ENCODE measurements at places on chromosomes 2 and 18.

- DNase-seq = no peak
These were observed 214.9 kb upstream of the SPRED2 start for GRCh38 chr2:65647249-65647842.

DNA sequence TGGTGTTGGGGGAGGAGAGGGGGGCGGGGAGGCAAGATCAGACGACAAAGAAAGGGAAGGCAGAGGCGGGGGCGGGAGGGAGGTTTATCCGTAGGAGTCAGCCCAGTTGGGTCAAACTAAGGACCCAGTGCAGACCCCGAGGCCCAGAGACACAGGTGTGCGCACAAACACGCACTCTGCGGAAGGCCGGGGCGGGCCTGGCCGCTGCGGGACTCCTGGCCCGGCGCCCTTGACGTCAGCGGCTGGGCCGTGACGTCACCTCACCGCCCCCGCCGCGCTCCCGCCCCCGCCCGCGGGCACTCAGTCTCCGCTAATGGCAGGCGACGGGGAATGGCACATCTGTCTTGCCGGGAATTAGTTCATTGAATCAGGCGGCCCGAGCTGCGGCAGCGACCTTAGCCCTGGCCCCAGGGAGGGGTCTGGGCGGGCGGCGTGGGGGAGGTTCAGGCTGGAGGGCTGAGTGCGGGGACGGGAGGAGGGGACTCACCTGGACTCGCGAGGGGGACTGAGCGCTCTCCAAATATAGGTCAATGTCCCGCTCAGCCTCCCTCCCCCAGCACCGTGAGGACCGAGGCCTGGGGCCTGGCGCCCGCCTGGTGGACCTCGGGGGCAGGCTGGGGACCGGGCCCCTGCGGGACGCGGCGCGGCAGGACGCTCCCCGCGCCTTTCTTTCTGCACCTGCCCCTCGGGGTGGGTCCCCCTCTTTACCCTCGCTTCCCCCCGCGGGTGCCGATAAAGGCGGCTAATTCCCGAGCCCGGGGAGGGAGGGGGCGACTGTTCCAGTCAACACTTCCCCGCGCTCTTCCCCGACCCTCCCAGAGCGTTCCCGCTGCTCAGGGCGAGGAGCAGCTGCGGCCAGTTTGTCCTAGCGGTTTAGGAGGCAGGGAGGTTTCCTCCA, 15.5 kb upstream of the ECEL1 start:
- no peak for DNase-seq

DNA sequence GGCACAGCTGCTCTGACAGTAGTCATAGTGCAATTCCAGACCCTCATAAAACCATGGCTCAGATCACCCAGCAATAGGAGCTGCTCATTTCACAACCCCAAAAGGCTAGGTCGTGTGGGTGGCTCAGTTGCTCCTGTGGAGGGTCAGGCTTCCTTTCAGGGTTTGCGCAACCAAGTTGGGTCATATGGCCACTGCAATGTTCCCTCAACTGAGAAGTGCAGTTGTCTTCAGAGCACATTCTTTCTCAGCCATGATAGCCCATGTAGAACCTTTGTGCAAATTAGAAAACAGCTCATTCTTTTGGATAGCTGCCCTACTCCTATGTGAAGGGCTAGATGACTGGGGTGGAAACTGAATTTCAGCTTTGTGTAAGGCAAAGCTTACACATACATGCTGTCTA, 3.2 kb downstream of the SERPINB13 start:
- no peak for DNase-seq

- no peak for DNase-seq
These were observed 69.1 kb upstream of the ZNF516 start for GRCh38 chr18:76564117-76564516.

- DNase-seq = no peak
These were observed 71.5 kb downstream of the EDAR start for GRCh38 chr2:108917526-108917925.

- no peak for DNase-seq
These were observed 2.7 kb downstream of the LAPTM4A start for GRCh38 chr2:20048488-20049448.

- no peak for DNase-seq
These were observed 431.6 kb downstream of the PID1 start for GRCh38 chr2:228839421-228839876.

- DNase-seq = no peak
These were observed 36.5 kb upstream of the CCDC93 start for GRCh38 chr2:118050386-118050785.

DNA sequence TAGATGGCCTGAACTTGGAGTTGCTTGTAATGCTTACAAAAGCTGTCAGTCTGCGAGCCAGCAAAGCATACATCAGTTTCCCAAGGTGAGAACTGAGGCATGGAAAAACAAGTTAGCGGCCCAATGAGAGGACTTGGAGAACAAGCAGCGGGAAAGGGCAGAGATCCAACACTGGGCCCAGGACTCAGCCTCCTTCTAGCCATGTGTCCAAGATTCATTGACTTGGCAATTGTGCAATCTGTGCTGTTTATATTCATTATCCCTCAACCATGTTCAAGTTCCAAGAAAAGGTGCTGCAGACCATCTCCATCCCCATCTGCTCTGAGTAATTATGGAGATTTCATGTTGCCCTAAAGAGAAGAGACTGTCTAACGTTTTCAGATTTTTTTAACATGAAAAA, 187.4 kb downstream of the ALK start:
- DNase-seq = no peak

DNA sequence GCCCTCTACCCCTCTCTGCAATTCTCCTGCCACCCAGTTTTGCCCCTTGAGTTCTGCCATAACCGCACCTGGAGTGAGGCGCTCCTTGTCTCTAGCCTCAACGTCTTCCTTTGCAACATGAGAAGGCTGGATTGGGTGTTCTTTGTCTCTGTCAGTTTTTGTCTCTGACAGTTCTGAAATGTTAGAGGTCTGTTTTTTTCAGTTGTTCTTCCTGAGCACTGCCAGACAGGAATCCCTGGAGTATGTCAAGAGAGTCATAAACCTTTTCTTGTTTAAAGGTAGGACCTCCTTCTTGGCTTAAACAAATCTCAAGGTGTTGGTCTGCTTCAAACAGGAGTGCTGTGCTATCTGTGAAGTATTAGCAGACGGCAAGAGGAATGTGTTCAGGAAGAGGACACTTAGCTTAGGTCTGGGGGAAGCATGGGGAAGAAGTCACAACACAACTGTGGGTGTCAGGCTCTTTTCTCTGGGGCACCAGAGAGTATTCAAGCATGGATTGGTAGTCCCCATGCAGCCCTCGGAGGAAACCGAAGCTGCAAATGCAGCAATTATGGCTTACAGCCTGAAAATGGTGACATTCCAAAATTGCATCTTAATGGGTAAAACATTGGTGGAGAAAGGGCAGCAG, 32.3 kb downstream of the AFF3 start:
- DNase-seq = no peak
